ENCODE measurements at places on chromosomes 12 and 14. TPM values are rescaled to one million over a fixed set of nuclear protein-coding genes. Genes with fewer than 3 reads are reported as not detected.

Gene ANO2
- total RNA-seq, result 32.4 TPM

Gene CLEC14A
- total RNA-seq, result 318 TPM

Gene KRT85
- total RNA-seq, result not detected

Gene GPN3
- 20.1 TPM for total RNA-seq

Gene DNAI7
- not detected for total RNA-seq

Gene RPL10L
- total RNA-seq, result not detected

Gene CLEC6A
- not detected for total RNA-seq

Gene WASHC3
- 67.8 TPM for total RNA-seq

Gene FAM90A1
- not detected for total RNA-seq

Gene LRR1
- total RNA-seq, result 8.3 TPM

All from glomerular endothelial cell (primary cell).